ENCODE measurements at places on chromosomes 13 and 19.
A peak's percentile ranks its signal among the peaks of the same experiment; 100 is the strongest.

DNA sequence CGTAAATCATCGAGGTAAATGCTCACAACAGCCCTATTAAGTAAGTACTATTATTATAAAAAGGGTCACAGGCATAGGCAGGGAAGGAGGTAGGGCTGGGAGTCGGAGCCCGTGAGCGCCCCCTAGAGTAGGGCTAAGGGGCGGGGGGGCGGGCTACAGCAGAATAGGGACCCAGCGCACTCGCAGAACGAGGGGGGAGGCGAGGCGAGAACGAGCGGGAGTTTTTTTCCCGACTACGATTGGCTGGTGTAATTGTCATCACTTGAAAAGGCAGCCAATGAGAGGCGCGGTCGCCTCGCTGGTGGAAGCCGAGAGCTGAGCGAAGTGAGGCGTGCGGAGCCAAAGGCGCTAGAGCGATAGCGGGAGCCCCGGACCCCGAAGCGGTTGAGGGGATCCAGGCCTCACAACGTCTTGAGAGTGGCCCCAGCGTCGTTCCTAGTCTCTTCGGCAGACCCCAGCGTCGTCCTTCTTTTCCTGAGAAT is 24.2 kb downstream of the KEAP1 start:
- peak; percentile 84 for DNase-seq

DNA sequence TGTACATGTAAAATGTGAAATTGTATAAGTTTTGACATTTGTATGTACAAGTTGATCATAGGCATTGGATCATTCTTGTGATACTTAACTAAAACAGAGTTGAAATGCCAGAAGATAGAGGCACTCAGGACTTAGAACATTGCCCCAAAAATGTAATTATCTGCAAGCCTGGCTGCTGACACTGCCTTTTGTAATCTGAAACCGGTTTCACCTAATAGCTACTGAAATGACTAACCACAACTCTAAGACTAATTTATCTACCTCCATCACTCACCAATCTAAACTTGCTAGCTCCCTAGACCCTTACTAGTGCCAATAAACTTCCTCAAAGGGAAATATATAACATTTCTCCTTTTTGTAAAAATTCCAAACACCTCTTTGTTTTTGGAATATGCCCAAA is 2596.2 kb downstream of the PCDH9 start:
- no peak for DNase-seq

GRCh38 chr19:4586691-4587090 is 27.2 kb upstream of the SEMA6B start:
- no peak for DNase-seq

GRCh38 chr19:31118287-31118955 is 230.8 kb downstream of the TSHZ3 start:
- DNase-seq: no peak

- no peak for DNase-seq
These were observed 747.7 kb downstream of the PCDH17 start for GRCh38 chr13:58379221-58379620.

DNA sequence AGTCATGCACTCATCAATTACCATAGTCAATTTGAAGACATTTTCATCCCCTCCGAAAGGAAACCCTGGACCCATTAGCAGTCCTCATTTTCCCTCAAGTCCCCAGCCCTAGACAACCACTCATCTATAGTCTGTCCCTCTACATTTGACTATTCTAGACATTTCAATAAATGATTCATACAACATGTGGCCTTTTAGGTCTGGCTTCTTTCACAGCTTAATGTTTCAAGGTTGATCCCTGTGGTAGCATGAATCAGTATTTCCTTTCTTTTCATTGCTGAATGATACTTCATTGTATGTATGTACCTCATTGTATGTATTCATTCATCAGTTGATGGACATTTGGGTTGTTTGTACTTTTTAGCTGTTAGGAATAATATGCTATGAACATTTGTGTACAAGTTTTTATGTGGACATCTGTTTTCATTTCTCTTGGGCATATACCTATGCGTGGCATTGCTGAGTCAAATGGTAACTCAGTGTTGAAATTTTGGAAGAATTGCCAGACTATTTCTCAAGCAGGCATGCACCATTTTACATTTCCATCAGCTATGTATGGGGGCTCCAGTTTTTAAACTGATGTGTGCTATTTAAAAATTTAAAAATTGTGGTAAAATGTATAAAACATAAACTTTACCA is 18.4 kb downstream of the SPATA13 start:
- DNase-seq: no peak

DNA sequence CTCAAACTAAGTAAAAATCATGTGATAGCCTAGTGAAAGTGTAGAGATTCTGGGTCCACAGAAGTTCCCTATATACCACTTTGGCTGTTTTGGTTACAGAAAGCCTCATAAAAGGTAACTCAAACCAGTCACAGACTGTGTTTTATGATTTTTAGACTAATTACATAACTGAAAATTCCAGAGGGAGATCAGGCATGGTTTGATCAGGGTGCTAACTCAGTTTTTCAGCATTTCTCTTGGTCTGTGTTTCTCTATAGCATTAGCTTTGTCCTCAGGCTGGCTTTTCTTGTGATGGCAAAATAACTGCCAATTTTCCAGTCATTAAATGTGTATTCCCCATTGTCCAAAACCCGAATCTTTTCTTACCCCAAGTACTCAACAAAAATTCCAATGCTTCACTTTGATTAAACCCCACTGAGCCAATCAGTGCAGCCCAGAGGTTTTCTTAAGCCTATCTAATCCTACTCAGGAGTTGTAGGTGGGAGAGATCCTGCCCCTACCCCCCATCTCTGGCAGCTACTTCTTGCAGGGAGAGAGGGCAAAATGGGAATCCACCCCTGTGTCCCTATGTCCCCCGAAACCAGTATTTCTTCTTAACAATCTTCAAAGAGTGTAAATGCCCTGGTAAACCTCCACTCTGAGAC is 8.6 kb upstream of the FXYD3 start:
- DNase-seq: no peak

- DNase-seq: no peak
These were observed 309.2 kb downstream of the ZNF536 start for GRCh38 chr19:30681162-30682100.

DNA sequence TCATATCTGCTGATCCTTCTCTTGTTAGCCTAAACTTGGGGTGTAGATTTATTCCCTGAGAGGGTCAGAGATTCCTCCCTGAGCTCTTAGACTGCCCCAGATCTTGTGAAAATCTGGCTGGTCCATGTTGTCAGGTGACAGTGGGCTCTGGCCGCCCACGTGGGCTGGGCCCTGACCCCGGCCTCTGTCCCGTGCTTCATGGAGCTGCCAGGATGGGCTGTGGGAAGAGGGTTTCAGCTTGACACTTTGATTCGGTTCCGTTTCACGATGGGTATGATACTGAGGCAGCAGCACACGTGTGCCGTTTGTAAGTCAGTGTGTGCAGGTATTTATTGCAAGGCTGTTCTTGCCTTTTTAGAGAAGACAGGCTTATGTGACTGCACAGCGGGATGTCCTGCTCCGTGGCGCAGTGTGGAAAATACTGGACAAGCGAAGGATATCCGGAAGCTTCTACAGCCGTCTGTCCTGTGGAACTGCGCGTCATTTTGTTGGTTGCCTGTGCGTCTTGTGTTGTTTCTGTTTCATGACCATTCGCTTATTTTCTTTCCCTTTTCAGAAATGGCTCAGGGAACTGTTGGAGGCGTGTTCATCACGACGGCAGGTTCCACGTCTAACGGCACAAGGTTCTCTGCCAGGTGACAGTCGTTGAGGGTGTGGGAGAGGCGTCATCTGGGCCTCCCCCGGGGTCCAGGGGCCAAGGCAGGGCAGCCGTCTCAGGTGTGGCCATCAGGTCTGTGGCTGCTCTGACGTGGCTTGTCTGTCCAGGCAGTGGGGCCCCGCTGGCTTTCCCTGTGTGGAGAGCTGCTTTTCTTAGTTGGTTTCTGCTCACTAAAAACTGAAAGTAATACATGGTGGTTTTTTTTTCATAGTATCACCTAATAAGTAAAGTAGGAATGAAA is 20.5 kb downstream of the ATP4B start:
- no peak for DNase-seq

GRCh38 chr13:94305463-94305862 is 174.0 kb downstream of the DCT start:
- DNase-seq: no peak

GRCh38 chr19:44163789-44164188 is 1.1 kb upstream of the ZNF226 start:
- DNase-seq: no peak

GRCh38 chr13:26721251-26722121 is 39.1 kb downstream of the GPR12 start:
- peak; percentile 11 for DNase-seq

- DNase-seq: no peak
These were observed 133.8 kb downstream of the MRPL57 start for GRCh38 chr13:21310220-21310619.

DNA sequence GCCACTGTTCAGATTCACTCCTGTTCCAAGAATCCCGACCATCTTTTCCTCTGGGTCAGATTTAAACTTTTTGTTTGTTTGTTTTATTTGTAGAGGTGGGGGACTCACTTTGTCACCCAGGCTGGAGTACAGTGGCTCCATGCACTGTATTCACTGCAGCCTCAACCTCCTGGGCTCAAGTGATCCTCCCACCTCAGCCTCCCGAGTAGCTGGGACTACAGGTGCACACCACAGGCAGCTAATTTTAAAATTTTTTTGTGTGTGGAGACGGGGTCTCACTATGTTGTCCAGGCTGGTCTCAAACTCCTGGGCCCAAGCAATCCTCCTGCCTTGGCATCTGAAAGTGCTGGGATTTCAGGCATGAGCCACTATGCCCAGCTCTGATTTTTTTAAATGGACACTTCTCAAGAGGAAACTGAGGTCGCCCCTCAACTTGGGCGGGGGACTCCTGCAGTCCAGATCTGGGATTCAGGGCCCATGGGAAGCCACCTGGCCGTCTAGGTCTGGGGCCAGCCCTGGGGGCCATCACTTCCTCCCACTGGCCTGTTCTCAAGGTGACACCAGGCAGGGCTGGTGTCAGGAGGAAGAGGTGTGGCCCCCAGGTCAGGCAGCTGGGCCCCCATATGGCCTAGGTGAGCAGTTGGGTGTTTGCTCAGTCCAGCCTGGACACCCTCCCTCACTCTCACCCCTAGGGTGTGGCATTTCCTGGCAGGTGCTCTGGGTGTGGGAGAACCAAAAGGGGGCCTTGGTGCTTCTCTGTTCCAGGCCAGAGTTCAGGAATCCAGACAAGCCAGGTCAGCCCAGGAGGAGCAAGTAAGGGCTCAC is 1.3 kb downstream of the B3GNT3 start:
- no peak for DNase-seq
